ENCODE measurements at places on chromosomes 16 and 17. TPM values are rescaled to one million over a fixed set of nuclear protein-coding genes. Genes with fewer than 3 reads are reported as not detected.
A peak's percentile ranks its signal among the peaks of the same experiment; 100 is the strongest.

DNA sequence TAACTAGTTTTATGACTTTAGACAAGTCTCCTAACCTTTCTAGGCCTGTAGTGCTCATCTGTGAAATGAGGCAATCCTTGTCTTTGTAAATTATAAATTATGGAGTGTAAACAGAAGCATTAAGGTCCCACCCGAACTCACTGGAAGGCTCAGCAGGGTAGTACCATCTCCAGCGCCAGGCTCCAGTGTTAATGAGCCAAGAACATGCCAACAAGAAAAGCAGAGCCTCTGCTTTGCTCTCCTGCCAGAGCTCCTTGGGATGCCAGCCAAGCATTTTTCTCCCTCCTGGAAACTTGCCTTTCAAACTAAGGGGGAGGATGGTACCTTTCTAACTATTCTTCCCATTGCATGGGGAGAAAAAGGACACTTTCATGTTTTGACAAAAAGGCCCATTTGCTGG is 14.9 kb downstream of the LIMD2 start:
- no peaks in the 10 kb centered on the region for H3K4me1 ChIP-seq
- no peak for DNase-seq
- no peak overlapping the region for H3K4me3 ChIP-seq
- H3K27me3 ChIP-seq = no peaks in the 10 kb centered on the region
- no peak overlapping the region for H3K27ac ChIP-seq
- H3K36me3 ChIP-seq = peaks cover 12% of the 10 kb centered on the region

- H3K27ac ChIP-seq = no peak overlapping the region
- no peak overlapping the region for H3K4me3 ChIP-seq
- DNase-seq = no peak
- no peaks in the 10 kb centered on the region for H3K27me3 ChIP-seq
- no peaks in the 10 kb centered on the region for H3K4me1 ChIP-seq
Observed at GRCh38 chr16:27781195-27781524, 231.2 kb downstream of the KATNIP start.

- peak overlapping the region; percentile 56 for H3K4me3 ChIP-seq
- no peak overlapping the region for H3K27ac ChIP-seq
- H3K36me3 ChIP-seq = peaks cover 11% of the 10 kb centered on the region
- no peaks in the 10 kb centered on the region for H3K27me3 ChIP-seq
- H3K4me1 ChIP-seq = peaks cover 6% of the 10 kb centered on the region
Observed at GRCh38 chr16:76535-77272, 1.3 kb upstream of the MPG start.

- no peak for DNase-seq
- H3K27ac ChIP-seq = no peak overlapping the region
- peaks cover 2% of the 10 kb centered on the region for H3K36me3 ChIP-seq
- no peaks in the 10 kb centered on the region for H3K27me3 ChIP-seq
- H3K4me1 ChIP-seq = no peaks in the 10 kb centered on the region
Observed at GRCh38 chr17:33596899-33597298, 303.8 kb upstream of the ASIC2 start.

DNA sequence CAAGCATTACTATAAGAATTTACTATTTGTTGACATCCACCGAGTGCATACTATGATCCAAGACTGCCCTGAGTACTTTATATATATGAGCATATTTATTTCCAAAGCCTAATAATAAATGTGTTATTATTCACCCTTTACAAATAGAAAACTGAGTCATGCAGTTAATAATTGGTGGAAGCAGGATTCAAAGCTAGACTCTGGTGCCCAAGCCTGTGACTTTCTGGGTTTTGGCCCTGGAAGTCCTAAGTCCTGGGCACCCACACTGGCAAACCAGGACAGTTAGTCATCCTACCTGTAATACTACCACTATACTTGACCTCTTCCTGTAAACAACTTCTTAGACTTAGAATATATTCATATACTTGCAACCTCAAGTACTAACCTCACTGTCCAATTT is 257.4 kb upstream of the IRX5 start:
- no peaks in the 10 kb centered on the region for H3K4me1 ChIP-seq
- H3K27me3 ChIP-seq = no peaks in the 10 kb centered on the region
- no peak overlapping the region for H3K4me3 ChIP-seq
- DNase-seq = no peak

GRCh38 chr16:13351181-13351580 is 449.8 kb downstream of the SHISA9 start:
- peak; percentile 30 for DNase-seq
- H3K27me3 ChIP-seq = no peaks in the 10 kb centered on the region
- peaks cover 6% of the 10 kb centered on the region for H3K36me3 ChIP-seq
- peak overlapping the region; percentile 48 for H3K27ac ChIP-seq
- no peak overlapping the region for H3K4me3 ChIP-seq
- peaks cover 5% of the 10 kb centered on the region for H3K4me1 ChIP-seq

- H3K36me3 ChIP-seq = peaks cover 36% of the 10 kb centered on the region
- peak; percentile 69 for DNase-seq
- peak overlapping the region; percentile 87 for H3K4me3 ChIP-seq
- H3K4me1 ChIP-seq = peaks cover 5% of the 10 kb centered on the region
- no peak overlapping the region for H3K27ac ChIP-seq
Observed at GRCh38 chr17:28745786-28746411, 2.1 kb downstream of the TRAF4 start.

GRCh38 chr17:61394630-61395408 is 4.8 kb upstream of the TBX2 start:
- H3K27ac ChIP-seq = no peak overlapping the region
- no peak for DNase-seq
- no peaks in the 10 kb centered on the region for H3K4me1 ChIP-seq

DNA sequence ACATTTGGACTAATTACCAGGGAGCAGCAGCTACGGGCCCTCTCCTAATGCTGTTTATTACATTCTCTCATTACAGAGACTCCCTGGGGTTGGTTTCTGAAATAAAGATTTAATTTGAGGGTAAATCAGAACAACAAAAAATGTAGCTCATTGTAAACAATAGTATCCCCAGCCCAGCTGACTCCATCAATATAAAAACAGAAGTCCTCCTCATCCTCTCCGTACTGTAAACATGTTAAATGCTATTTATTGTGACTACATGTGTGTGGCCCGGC is 670.4 kb downstream of the TOX3 start:
- no peak overlapping the region for H3K4me3 ChIP-seq
- DNase-seq = no peak
- H3K27me3 ChIP-seq = no peaks in the 10 kb centered on the region
- H3K4me1 ChIP-seq = peaks cover 6% of the 10 kb centered on the region

DNA sequence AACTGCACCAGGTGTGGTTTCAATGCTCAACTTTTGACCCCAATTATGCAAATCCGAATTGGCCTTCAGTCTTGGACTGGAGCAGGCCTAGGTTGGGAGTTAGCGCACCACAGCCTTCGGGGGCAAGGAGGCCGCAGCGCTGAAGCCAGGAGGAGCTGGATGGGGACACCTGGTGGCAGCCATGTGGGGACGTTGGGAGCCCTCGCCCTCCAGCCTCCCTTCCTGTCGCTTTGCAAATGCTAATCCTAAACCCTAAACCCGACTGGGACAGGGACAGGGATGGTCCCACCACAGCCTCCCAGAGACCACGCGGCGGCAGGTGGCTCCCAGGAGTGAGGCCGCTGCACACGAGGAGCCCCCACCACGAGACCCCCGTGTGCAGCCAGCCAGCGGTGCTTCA is 58.7 kb downstream of the KLHDC4 start:
- H3K36me3 ChIP-seq = peaks cover 14% of the 10 kb centered on the region
- no peak overlapping the region for H3K4me3 ChIP-seq
- DNase-seq = peak; percentile 74
- H3K27me3 ChIP-seq = no peaks in the 10 kb centered on the region
- no peaks in the 10 kb centered on the region for H3K4me1 ChIP-seq
- H3K27ac ChIP-seq = no peak overlapping the region

DNA sequence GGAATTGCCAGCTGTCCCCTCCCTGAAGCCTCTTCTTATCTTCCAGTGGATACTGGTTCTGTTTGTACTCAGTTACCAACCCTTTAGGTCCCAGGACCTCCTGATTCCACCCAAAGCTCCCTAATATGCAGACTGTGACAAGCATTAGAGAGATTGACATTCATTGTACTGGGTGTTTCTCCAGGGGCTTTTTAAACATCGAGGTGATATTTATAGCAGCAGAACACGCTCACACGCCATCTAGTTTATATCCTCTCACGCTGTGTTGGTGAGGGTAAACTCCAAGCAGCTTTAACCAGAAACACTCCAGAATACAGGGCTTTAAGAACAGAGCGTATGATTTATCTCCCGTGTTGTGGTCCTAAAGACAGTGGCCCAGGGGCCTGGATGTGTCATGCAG is 238.4 kb downstream of the IRF8 start:
- no peaks in the 10 kb centered on the region for H3K4me1 ChIP-seq
- no peak overlapping the region for H3K27ac ChIP-seq
- no peak for DNase-seq
- H3K4me3 ChIP-seq = no peak overlapping the region
- H3K27me3 ChIP-seq = no peaks in the 10 kb centered on the region

GRCh38 chr17:40356990-40357881 is 7.3 kb downstream of the GJD3 start:
- no peak for DNase-seq
- peaks cover under 1% of the 10 kb centered on the region for H3K27me3 ChIP-seq
- peaks cover 11% of the 10 kb centered on the region for H3K36me3 ChIP-seq

GRCh38 chr16:9000664-9001063 is 37.0 kb upstream of the USP7 start:
- no peaks in the 10 kb centered on the region for H3K27me3 ChIP-seq
- DNase-seq = no peak

DNA sequence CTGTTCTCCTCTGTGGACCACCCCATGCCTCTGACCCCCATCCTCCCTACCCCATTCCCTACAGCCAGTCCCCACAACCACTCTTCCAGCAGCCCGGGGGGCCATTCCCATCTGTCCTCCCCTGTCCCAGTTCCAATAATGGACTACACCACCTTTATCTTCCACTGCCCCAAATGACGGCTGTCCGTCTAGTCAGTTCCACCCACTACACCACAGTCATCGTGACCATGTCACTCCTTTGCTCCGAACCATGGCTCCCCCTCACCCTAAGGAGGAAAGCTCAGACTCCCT is 15.3 kb downstream of the PDP2 start:
- no peaks in the 10 kb centered on the region for H3K4me1 ChIP-seq
- H3K27ac ChIP-seq = no peak overlapping the region
- DNase-seq = no peak
- H3K4me3 ChIP-seq = no peak overlapping the region
- no peaks in the 10 kb centered on the region for H3K27me3 ChIP-seq

DNA sequence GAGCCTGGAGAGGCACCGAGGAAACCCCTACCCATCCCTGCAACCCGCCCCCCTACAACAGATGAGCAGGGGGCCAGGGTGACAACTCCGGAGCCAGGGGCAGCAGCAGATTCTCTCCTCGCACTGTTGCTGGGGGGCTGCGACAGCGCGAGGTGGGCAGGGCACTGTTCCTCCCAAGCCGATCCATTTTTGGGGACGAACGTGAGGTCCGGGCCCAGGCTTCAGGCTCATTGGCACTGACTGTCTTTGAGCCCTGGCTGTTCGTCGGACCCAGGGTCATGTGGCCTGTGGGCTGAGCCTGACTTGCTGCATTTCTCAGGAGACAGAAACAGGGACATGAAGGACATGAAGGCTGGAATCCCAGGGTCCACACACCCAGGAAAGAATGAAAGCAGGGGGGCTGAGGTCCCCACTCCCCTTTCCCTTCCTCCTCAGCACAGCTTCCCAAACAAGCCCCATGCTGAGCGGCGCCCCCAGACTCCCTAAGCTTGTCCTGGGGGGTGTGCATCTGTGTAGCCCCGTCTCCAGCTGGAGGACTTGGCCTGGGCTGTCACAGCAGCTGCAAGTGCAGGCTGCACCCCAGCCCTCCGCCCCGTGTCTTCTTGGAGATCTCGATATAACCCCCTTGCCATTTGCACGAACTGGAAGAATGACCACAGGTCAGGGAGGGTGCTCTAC is 18.7 kb downstream of the CEP295NL start:
- peak overlapping the region; percentile 8 for H3K4me3 ChIP-seq
- H3K36me3 ChIP-seq = no peaks in the 10 kb centered on the region

DNA sequence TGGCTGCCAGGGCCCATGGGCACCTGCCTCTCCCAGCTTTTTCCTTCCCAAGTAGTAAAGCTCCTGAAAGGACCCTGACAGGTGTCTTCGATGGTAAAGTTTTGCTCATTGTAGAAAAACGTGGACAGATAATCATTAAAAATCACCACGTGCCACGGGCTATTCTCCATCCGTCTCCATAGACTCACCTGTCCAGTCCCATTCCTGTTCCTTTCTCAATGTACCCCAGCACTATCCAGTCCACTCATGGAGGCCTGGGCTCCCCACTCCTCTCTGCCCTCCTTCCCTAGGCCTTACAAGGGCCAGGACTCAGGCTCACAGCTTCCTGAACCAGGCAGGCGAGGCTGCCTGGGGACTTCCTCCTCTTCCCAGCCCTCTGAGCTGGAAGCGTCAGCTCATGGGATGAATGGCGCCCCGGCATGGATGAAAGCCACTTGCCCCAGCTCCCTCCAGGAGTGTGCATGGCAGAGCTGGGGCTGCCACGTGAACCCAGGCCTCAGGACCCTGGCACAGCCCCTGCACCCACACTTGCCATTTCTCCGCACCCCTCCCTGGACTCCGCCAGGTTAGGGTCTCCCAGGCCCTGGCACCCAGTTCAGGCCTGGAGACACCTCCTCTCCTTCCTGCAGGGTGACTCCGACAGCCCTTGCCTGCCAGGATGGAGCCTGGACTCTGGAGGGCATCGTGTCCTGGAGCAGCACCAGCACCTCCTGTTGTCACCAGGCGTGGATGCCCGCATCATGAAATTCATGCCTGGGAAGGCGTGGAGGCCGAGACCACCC is 8.8 kb downstream of the CTRB1 start:
- DNase-seq = no peak
- H3K4me3 ChIP-seq = no peak overlapping the region
- H3K27ac ChIP-seq = no peak overlapping the region

- H3K36me3 ChIP-seq = no peaks in the 10 kb centered on the region
- H3K4me3 ChIP-seq = no peak overlapping the region
- no peaks in the 10 kb centered on the region for H3K27me3 ChIP-seq
Observed at GRCh38 chr17:238964-239259, 57.5 kb upstream of the DOC2B start.

DNA sequence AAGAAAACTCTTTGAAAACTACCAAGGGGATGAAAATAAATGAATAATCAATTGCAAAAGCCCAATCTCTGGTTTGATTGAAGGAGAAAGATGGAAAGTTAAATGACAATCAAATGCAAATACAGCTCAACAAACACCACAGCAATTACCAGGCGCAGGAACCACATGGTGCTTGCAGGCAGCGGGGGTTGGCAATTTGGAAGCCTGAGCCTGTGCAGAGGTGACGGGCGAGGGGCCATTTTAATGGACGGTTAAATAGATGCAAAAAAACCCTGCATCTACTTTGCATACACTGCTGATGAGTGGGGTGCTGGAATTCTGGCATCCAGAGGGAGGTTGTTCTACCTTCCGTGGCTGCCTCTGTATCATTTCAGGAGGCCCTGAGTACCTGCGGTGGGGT is 4.8 kb upstream of the SEZ6 start:
- no peaks in the 10 kb centered on the region for H3K36me3 ChIP-seq
- DNase-seq = no peak
- H3K27ac ChIP-seq = no peak overlapping the region
- peak overlapping the region; percentile 5 for H3K4me3 ChIP-seq

ABCA9 gene
- total RNA-seq = not detected

KRT27 gene
- not detected for total RNA-seq

OTOP2 gene
- total RNA-seq = not detected

TPSG1 gene
- total RNA-seq = not detected

JPT1 gene
- 265 TPM for total RNA-seq

MYH8 gene
- total RNA-seq = not detected

TBX2 gene
- total RNA-seq = not detected

UBALD1 gene
- 81.7 TPM for total RNA-seq

LITAFD gene
- not detected for total RNA-seq

P2RX1 gene
- 0.09 TPM for total RNA-seq

ATP1B2 gene
- total RNA-seq = 15.4 TPM

MMP25 gene
- total RNA-seq = 14.2 TPM

APPBP2 gene
- 17.8 TPM for total RNA-seq

ADAM11 gene
- 2.7 TPM for total RNA-seq

MYH3 gene
- total RNA-seq = 1.9 TPM

SLC5A10 gene
- not detected for total RNA-seq

Data from H9 (cell line).